H9 (cell line): ENCODE measurements at places on chromosomes 1 and 21. TPM values are rescaled to one million over a fixed set of nuclear protein-coding genes. Genes with fewer than 3 reads are reported as not detected.

Gene DCAF8
- 96.7 and 106 TPM in 2 replicates for total RNA-seq

Gene IGSF9
- 11.3 and 12.3 TPM in 2 replicates for total RNA-seq

DNA sequence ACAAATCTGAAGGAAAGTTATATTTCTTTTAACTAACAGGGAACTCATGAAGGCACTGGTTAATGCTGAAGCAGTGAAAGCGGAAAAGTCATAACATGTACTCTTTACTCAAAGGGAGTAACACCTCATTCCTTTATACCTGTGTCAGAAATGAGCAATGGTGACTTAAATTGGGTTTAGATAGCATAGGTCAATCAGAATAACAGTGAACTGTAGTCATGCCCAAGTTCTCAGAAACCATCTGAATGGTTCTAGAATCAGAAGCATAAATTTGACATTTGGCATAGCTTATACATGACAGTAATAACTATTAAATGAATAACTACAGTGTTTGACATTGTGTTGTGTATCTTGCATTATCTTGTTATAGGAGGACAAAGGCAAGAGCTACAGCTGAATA is 382.0 kb downstream of the NUF2 start:
- 0 out of 3 replicates have a peak, but pooled peaks cover 3% of the 10 kb centered on the region for H3K36me3 ChIP-seq
- H3K4me3 ChIP-seq, result no peak overlapping the region
- no peak overlapping the region for H3K27ac ChIP-seq
- H3K27me3 ChIP-seq, result no peaks in the 10 kb centered on the region
- H3K4me1 ChIP-seq, result no peaks in the 10 kb centered on the region

- no peak for DNase-seq
- H3K36me3 ChIP-seq, result peaks cover 23% of the 10 kb centered on the region
- H3K27ac ChIP-seq, result no peak overlapping the region
- H3K4me1 ChIP-seq, result no peaks in the 10 kb centered on the region
- no peak overlapping the region for H3K4me3 ChIP-seq
These were observed 86.1 kb upstream of the CYYR1 start for GRCh38 chr21:26659182-26659581.

DNA sequence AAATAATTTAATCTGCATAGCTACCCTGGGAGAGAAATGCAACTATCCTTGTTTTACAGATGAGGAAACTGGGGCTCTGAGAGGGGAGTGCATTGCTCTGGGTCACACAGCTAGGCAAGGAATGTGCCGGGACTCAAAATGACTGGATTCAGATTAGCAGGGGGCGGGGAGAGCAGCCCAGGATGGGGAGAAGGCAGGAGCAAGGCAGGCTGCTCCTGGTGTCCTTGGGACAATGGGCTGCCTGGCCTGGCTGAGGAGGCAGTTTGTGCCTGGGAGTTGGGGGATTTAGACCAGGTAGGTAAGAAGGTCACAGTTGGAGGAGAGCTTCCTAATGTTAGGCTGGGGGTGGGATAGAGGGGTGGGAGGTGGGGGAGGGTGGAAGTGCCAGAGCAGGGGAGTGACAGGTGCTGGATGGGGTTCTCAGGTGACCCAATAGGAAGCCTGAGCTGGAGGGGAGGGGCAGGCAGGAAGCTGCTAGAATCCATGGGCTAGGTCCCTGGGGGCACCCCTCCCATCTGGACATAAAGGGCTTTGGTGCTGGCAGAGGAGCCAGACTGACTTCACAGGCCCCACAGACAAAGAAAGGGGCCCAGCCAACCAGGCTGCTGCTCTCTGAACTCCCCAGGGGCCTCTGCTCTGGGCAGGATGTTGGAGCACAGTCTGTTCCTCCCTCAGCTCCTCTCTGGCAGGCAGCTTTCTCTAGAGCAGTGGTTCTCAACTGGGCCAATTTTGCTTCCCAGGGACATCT is 29.0 kb downstream of the TRIM62 start:
- peaks cover 9% of the 10 kb centered on the region; the same call in 1 of the 2 replicates for H3K4me1 ChIP-seq
- peak overlapping the region; percentile 4; the same call in 1 of the 2 replicates for H3K4me3 ChIP-seq
- DNase-seq, result peak; percentile 96
- no peaks in the 10 kb centered on the region for H3K27me3 ChIP-seq
- H3K27ac ChIP-seq, result peak overlapping the region; percentile 16

- H3K27ac ChIP-seq, result no peak overlapping the region
- H3K4me3 ChIP-seq, result no peak overlapping the region
- H3K27me3 ChIP-seq, result no peaks in the 10 kb centered on the region
- DNase-seq, result no peak
- H3K4me1 ChIP-seq, result peaks cover 26% of the 10 kb centered on the region
These were observed 41.8 kb downstream of the ZNF281 start for GRCh38 chr1:200367841-200368534.

GRCh38 chr1:200363264-200363933 is 46.4 kb downstream of the ZNF281 start:
- no peak for DNase-seq
- H3K4me3 ChIP-seq, result peak overlapping the region; percentile 10; the same call in 1 of the 2 replicates
- H3K4me1 ChIP-seq, result peaks cover 23% of the 10 kb centered on the region; the same call in 1 of the 2 replicates
- H3K36me3 ChIP-seq, result peaks cover 16% of the 10 kb centered on the region
- no peaks in the 10 kb centered on the region for H3K27me3 ChIP-seq

DNA sequence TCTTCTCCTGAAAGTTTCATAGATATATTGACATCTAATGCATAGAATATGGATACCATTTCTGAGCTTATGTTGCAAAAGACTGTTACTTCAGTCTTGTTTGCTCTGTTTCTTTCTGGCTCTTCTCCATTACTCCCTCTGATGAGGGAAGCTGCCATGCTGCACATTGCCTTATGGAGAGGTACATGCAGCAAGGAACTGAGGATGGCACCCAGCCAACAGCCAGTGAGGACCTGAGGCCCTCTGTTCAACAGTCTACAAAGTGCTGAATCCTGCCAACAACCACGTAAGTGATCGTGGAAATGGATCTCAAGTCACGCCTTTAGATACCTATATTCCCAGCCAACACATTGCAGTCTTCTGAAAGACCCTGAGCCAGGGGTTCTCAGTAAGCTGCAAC is 66.6 kb upstream of the ADAMTS5 start:
- H3K27me3 ChIP-seq, result no peaks in the 10 kb centered on the region
- H3K27ac ChIP-seq, result no peak overlapping the region
- no peak overlapping the region for H3K4me3 ChIP-seq

GRCh38 chr1:67700692-67701410 is 15.8 kb downstream of the GADD45A start:
- no peaks in the 10 kb centered on the region for H3K27me3 ChIP-seq
- no peak overlapping the region for H3K4me3 ChIP-seq
- no peaks in the 10 kb centered on the region; the same call in 1 of the 2 replicates for H3K36me3 ChIP-seq
- no peak overlapping the region for H3K27ac ChIP-seq
- H3K4me1 ChIP-seq, result peaks cover 3% of the 10 kb centered on the region; the same call in 1 of the 2 replicates

Gene CACNA1S
- 0.04 TPM in 1 of 2 replicates, not detected in the other for total RNA-seq

DNA sequence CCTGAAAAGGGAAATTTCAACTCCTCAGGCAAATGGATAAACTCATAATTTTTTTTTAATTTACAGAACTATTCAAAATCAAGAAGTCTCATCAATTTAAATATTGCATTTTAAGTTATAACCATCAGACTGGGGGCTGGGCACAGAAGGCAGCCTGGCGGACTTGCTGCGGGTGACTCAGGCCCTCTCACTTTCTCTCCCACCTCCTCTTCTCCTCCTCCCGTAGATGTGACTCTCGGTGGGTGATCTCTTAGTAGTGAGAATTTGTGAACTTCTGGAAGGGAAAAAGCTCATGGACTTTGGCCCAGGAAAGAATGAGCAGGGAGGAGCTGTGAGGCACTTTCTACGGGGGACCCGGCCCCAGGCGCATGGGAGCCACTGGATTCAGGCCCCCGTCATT is 32.9 kb downstream of the CLIC6 start:
- H3K27me3 ChIP-seq, result no peaks in the 10 kb centered on the region
- H3K27ac ChIP-seq, result no peak overlapping the region
- H3K4me3 ChIP-seq, result no peak overlapping the region

GRCh38 chr1:248165186-248165585 is 9.4 kb upstream of the OR2M2 start:
- H3K4me1 ChIP-seq, result no peaks in the 10 kb centered on the region
- no peak for DNase-seq
- H3K36me3 ChIP-seq, result peaks cover 13% of the 10 kb centered on the region
- no peak overlapping the region for H3K27ac ChIP-seq

Gene TFF2
- not detected in 2 replicates for total RNA-seq

- no peaks in the 10 kb centered on the region for H3K4me1 ChIP-seq
- H3K4me3 ChIP-seq, result no peak overlapping the region
- no peaks in the 10 kb centered on the region for H3K36me3 ChIP-seq
- DNase-seq, result no peak
- no peaks in the 10 kb centered on the region for H3K27me3 ChIP-seq
These were observed 34.4 kb downstream of the KCNN3 start for GRCh38 chr1:154835531-154836324.

Gene CCDC17
- total RNA-seq, result 1.0 and 1.9 TPM in 2 replicates

Gene SLAMF7
- total RNA-seq, result not detected in 2 replicates

- no peaks in the 10 kb centered on the region for H3K4me1 ChIP-seq
- no peaks in the 10 kb centered on the region for H3K36me3 ChIP-seq
- no peak overlapping the region for H3K4me3 ChIP-seq
- H3K27me3 ChIP-seq, result no peaks in the 10 kb centered on the region
These were observed 30.7 kb downstream of the PGM1 start for GRCh38 chr1:63623952-63624351.

DNA sequence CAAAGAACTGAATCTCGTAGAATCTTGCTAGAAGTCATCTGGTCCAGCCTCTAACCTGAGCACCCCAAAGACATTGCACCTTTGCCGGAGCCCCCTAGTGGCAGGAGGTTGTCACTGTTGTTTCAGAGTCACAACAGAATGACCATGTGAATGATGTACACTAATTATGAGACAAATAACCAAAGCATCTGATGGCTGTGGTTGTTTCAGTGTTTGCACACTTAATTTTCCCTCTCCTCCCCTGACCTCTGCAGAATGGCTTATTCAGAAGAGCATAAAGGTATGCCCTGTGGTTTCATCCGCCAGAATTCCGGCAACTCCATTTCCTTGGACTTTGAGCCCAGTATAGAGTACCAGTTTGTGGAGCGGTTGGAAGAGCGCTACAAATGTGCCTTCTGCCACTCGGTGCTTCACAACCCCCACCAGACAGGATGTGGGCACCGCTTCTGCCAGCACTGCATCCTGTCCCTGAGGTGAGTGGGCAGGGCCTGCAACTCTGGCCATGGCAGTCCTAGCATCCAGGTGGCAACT is 26.4 kb downstream of the TRAF5 start:
- DNase-seq, result no peak
- no peaks in the 10 kb centered on the region for H3K27me3 ChIP-seq
- H3K36me3 ChIP-seq, result peaks cover 20% of the 10 kb centered on the region
- H3K27ac ChIP-seq, result no peak overlapping the region
